Glomerular endothelial cell (primary cell): ENCODE measurements at places on chromosomes 16 and 17.

DNA sequence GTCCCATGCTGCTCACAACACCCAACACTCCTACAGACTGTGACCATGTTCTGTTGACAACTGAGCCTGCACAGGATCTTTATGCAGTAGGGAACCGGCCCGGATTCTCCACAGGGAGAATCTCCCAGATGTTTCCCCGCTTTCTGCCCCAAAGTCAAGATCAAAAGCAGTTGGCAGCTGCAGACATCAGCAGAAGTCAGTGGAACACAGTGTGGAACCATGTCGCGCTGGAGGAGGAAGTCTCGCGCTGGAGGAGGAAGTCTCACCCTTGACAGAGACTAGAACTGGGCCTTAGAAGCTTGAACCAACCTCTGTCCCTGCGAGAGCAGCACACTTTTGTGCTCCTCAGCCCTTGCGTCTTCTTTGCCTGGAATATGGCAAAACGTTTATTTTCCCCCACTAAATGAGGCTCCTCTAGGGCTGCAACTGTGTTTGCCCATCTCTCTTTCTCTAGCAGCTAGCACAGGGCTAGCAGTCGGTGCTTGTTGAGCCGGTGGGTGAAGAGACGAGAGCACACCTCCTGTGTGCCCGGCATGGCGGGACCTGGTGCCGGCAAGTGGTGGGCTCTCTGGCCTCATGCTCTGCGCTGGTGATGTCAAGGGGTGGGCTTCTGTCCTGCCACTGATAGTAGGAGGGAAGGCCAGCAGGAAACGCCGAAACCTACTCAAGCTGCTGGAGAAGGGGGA is 2.1 kb upstream of the MRC2 start:
- DNase-seq = no peak

- no peak for DNase-seq
These were observed 12.4 kb upstream of the MAP2K6 start for GRCh38 chr17:69402052-69402451.

- no peak for DNase-seq
These were observed 38.4 kb upstream of the FOXF1 start for GRCh38 chr16:86471896-86472295.

DNA sequence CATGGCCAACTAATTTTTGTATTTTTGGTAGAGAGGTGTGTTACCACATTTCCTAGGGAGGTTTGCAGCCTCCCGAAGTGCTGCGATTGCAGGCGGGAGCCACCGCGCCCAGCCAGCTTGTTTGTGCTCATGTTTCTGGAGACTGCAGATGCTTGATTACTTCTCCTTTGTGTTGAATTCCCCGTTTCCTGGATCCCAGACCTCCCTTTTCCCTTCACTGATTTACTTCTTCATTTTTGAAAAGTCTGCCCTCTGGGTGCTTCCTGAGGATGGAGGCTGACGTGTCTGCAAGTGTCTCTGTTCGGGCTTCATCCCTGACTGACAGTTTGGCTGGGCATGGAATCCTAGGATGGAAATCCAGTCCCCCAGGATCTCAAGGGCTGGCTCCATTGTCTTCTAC is 7.0 kb upstream of the TRIM47 start:
- DNase-seq = no peak

DNA sequence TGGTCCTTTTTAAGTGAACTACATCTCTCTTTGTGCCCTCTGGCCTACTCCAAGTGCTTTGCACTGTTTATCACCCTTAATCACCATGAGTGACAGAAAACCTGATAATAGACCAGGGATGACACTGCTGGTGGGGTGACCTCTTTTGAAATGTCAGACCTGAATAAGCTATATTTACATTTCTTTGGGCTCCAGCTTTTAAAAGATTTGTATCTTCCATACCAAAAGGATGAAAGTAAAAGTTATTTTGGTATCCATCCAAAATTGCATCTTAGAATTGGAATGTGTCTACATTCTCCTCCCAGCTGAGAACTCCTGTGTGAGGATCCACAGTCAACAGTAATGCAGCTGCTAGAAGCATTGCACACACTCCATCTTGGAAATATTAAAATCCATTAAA is 370.0 kb downstream of the CDH11 start:
- no peak for DNase-seq

DNA sequence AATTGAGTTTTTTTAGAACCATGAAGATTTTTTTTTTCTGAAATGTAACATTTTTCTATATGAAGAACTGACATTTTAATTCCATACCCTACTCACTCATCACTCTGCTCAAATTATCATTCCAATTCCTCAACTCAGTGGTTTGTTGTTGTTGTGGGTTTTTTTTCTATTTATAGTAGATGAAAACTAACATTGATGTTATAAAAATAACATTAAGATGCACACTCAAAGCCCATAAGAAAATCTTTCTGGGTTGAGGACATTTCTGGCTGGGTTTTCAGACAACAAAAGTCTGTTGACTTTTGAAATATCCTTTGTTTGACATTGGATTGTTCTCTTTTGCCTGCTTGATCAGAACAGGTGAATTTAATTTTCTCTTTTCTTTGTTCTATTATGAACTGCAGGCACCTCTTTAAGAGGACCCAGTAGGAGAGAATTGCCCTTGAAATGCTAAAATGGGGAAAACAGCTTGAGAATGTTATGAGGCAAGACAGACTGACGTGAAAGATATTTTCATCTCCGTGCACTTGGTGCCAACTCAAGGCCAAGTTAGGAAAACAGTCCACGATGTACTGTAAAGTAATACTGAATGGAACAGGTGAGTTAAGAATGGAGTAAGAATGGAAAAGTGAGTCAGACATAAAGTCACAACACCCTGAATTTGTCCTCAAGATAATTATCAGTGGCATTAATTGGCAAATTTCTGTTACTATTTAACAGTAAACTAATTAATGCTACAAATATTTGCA is 16.1 kb upstream of the ABCA5 start:
- DNase-seq = no peak

- DNase-seq = no peak
These were observed 29.0 kb downstream of the WSB1 start for GRCh38 chr17:27322690-27323508.

DNA sequence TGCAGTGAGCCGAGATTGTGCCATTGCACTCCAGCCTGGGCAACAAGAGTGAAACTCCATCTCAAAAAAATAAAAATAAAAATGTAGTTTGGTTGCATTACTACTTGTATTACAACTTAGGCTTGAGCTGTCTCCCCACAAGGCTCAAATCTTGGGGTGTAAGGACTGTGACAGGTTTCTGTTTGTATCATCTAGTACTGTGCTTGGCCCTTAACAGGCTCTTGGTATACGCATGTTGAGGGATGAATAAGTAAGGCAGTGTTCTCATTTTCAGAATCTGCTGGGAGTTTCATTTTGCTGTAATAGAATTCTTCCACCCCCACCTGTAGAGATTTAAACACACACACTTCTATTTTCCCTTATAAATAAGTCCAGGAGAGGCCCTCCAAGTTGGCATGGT is 289.4 kb upstream of the EEF2KMT start:
- DNase-seq = no peak

DNA sequence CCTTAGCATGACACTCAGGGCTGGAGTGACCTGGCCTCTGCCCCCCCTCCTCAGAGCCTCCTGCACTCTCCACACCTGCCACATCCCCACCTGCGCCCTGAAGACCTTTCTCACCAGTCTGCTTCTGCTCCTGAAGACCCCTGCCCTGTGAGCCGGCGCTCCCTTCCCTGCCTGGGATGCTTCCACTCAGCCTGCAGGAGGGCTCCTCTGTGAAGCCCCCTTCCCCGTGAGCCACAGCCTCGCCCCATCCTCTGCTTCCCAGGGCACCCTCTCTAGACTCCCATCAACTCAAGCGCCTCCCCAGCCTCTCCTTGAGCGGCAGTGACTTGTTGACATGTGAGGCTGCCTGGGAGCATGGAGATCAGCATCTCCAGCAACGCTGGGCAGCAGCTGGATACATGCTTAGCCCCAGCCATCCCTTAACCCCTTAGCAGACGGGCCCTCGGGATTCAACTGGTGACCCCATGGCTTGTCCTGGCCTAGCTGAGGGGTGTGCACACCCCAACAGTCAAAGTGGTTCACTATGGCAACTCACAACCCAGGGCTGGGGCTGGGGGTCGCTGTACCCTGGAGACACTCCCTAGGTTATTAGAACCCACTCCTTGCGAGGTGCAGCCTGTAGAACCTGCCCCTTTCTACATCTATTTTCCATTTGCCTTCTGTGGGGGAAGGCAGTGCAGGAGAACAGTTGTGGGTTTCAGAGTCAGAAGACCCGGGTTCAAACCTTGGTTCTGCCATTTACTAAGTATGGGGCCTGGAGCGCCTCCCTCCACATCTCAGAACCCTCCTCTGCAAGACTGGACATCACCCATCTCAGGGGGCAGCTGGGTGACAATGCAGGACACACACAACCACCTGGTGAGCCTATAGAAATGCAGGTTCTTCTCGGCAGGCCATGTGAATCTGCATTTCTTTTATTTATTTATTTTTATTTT is 21.5 kb downstream of the TMEM235 start:
- DNase-seq = no peak

DNA sequence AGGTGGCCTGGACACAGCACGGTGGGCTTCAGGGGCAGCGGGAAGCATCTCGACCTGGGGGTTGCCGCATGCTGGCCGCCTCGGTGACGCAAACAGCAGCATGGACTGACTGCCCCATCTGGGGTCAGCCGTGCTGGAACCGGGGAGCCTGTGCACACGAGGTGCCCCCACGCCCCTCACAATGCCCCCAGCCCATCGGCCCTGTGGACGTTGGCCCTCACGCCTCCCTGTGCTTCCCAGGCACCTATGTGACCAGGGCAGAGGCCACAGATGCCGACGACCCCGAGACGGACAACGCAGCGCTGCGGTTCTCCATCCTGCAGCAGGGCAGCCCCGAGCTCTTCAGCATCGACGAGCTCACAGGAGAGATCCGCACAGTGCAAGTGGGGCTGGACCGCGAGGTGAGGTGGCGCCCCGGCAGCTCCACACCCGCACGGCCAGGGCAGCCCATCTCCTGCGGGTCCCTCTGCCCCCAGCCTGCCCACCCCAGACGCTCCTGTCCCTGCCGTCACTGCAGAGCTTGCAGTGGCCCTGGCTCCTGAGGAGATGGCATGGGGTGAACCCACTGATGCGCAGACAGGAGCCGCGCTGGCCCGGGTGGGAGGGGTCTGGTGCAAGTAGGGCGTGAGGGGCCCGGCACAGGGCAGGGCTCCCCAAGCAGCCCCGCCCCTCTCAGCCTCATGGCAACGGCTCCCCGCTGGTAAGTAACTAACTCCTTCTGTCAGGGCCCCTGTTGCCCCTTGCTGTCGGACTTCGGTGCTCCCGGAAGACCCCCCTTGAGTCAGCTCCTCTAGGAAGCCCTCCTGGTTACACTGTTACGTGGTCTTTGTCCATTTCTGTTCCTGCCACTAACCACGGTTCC is 13.6 kb downstream of the CDH15 start:
- no peak for DNase-seq

DNA sequence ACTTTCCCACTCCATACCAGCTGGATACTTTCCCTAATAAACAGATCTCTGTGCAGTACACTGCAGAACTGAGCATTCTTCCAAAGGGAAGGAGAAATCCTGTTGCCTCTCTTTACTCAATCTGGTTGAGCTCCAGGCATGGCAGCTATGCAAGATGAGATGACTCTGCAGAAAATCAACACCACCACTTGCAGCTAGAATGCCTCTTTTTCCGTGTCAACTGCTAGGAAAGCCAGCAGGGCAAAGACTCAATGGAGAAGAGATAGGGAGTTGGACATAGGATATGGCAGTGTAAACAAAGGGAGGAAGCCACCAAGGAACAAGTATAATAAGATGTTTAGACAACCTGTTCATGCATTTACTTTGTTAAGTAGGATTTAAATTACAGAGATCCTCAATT is 40.4 kb upstream of the CORO6 start:
- DNase-seq = no peak

GRCh38 chr17:50267074-50267841 is 7.0 kb upstream of the TMEM92 start:
- no peak for DNase-seq

GRCh38 chr17:47660064-47660492 is 10.4 kb downstream of the KPNB1 start:
- no peak for DNase-seq

DNA sequence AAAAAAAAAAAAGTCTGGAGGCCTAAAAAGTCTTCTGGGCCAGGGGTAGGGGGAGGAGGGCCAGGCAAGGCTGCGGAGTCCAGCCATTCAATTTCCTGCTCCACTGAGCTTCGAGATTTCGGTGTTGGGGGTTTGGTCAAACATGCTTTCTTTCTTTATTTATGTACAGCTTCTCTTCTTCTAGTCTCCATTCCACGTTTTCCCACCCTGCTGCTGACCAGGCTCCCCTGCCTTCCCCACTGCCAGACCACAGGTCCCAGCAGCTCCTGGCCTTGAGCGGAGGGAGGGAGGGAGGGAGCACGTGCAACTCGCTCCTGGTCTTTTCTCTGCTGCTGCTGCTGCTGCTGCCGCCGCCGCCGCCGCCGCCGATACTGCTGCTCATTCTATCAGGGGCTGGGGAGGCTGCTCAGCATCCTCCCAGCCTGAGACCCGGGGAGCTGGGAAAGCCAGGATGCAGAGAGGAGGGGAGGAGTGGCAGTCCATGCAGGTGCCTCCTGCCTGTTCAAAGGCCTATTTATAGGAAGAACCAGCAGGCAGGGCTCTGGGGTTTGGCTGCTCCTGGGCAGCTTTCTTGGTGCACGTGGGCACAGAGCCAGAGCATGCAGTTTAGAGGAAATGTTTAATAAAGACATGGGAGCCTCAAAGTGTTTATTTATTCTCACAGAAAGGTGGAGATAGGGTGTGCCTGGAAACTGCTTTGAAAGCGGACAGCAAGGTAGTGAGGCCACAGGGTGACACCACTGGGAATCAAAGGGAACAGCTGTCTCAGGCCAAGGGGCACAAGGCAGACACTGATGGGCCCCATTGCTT is 23.4 kb upstream of the ZFHX3 start:
- no peak for DNase-seq

GRCh38 chr16:54006693-54007092 is 279.9 kb downstream of the IRX3 start:
- DNase-seq = no peak

DNA sequence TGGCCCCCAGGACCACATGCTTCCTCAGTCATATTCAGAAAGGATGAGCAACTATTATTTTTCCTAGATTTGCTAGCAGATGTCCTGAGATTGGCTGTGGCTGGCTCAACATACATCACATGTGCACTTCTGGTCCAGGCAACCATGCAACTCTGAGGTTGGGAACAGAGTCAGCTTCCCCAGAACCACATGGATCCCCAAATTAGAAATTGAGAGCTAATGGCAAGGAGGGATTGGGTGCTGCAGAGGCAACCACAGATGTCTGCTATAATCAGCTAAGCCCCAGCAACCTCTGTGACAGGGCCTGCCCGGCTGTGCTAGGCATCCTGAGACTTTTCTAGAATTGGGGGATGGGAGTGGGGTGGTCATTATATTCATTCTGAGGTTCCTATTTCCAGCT is 33.8 kb upstream of the CLEC18A start:
- DNase-seq = no peak
